ENCODE measurements at places on chromosomes 5 and 9.

DNA sequence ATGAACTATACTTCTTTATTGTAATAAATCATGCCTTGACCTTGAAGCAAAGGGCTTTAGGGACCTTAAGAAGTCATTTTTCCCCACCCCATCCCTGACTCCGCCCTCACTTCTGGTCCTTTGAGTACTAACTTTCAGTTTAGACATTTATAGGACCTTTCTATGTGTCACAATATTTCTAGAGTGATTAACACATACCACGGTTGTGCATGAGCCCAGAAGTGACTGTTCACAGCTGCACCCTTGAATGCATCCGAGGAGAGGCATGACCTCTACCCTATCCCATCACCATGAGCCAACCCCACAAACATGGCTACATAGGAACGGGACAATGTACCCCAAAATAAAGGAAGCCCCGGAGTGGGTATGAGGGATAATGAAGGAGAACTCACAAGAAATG is 160.3 kb downstream of the HSD17B3 start:
- no peak for DNase-seq

GRCh38 chr9:109737295-109737694 is 42.7 kb upstream of the PALM2AKAP2 start:
- DNase-seq = no peak

GRCh38 chr9:72574156-72574810 is 52.9 kb downstream of the TMC1 start:
- no peak for DNase-seq

- DNase-seq = no peak
These were observed 120.1 kb upstream of the MYO10 start for GRCh38 chr5:17056141-17056631.

GRCh38 chr9:88216126-88216995 is 78.1 kb upstream of the SPATA31C2 start:
- no peak for DNase-seq

DNA sequence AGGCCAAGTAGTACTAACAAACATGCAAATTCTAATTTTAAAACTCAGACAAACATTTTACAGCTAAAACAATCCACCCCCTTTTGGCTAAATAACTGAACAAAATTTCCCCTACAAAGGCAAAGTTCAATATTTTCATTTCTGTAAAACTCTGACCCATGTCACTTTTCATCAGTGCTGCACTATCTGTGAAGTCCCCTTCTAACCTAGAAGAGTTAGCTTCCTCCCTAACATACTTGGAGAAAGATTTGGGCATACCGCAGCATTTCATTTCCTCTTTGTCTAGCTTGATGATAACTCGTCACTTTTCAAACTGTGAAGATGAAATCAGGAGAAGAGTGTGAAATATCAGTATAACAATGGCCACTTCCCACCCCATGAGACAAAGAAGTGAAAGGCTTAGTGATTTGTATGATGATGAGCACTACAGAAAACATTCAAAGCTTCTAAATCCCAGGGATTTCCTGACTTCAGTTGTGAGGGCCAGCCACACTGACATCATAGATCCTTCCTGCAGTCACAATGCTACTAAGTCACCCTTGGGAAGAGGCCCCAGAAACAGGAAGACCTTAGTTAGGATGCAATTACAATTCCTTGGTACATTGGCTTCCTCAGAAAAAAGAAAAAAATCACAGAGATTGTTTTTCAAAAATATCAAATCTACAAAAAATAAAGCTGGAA is at the start of gene FAM81B:
FAM81B (plus strand) TSS at position 555 of the 681 bp plus-strand sequence; CDS start at position 579, 24 bp downstream.
- no peak for DNase-seq

DNA sequence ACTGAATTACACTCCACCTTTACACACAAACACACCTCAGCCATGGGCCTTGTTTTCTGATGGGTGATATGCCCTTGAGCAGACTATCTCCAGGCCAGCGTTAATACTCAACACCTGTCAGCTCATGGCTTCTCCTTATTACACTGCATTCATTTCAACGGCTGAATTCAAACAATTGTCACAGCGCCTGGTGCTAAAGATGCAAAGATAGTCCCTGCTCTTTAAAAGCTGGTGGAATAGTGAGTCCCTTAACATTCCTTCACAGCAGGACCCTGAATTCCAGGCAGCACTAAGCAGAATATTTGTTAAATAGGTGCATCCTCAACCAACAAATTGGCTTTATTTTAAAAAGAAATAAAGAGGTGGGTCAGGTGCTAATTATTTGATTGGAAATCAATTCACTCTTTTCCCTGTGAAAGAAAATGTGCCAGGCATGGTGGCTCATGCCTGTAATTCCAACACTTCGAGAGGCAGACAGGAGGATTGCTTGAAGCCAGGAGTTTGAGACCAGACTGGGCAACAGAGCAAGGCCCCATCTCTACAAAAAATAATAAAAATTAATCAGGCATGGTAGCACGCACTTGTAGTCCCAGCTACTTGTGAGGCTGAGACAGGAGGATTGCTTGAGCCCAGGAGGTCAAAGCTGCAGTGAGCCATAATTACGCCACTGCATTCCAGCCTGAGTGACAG is 155.7 kb upstream of the EFNA5 start:
- no peak for DNase-seq

- no peak for DNase-seq
These were observed 104.0 kb downstream of the PLCXD3 start for GRCh38 chr5:41406424-41406823.

GRCh38 chr5:31194468-31194813 is 955 bp downstream of the CDH6 start:
- no peak for DNase-seq

DNA sequence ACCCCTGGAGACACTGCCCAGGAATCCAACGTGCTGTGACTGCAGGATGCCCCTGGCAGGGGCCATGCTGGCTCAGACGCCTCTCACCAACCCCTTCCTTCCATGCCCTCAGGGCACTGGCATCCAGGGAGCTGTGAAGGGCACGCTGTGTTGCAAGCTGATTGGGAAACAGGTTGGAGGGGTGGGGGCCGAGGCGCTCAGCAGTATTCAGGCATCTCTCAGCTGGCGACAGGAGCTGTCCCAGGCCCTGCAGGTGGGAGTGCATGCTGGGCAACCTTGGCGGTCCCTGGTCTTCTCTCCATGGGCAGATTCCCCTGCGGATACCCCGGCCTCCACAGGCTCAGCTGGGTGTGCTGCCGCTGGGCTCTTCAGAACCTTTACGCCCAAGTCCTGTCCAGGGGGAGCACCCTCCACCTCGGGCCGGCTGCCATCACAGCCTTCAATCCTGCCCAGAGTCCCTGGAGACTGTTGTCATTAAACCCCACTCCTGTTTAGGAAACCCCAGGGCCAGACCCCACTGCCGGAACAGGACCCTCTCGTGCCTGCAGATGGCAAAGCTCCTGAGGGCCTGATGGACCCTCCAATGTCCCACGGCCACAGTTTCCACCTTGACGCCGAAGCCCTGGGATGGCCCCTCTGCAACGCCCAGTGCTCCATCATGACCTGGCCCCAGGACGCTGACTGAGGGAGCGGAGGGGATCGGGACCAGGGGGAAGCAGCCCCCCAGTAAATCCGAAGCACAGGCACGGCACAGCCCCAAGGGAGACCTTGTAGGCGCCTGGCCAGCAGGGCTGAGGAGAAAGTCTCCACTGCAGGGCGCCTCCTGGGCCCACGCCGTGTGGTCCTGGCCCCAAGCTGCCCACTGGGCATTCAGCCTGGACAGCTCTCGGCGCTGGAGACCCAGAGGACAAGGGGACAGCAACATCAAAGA is 9.3 kb downstream of the TPPP start:
- DNase-seq = no peak

DNA sequence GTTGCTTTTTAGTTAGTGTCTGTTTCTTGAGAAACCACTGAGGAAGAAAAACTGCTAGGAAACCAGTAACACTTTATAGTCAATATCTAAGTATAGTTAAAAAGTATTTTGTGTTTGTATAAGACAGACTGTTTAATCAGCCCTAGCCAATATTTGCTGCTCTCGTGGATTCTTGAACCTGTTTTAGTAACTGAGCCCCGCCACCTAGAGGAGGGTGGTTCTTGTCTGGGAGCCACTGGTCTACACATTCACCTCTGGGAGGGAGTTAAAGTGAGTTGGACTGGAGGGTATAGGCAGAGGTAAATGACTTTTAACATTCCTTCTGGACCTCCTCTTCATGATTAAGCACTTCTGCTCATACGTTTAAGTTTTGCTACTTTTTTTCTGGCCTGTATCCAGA is 117.2 kb downstream of the SPATA31D1 start:
- DNase-seq = no peak

GRCh38 chr5:22258139-22258538 is 595.0 kb downstream of the CDH12 start:
- no peak for DNase-seq

GRCh38 chr9:26334706-26335105 is 557.9 kb downstream of the CAAP1 start:
- no peak for DNase-seq

GRCh38 chr5:128304088-128304487 is 220.5 kb downstream of the SLC12A2 start:
- no peak for DNase-seq

GRCh38 chr9:136808075-136808805 is 492 bp downstream of the RABL6 start:
- DNase-seq = no peak

DNA sequence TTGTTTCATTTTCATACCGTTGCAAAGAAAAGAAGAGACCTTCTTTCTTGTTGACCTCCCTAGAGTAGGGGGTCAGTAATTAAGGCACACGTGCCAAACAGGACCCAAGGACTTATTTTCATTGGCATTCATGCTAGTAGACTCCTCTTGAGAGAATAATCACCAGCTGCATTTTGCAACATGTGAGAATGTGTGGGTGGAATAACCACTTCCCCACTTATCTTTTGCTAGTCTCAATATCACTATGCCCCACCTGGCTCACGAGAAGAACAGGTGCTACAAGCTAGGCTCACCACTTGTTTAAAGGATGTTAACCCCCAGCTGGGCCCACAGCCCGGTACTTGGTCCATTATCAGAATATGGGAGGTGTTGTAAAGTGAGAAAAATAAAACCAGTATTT is 460.7 kb upstream of the MEF2C start:
- DNase-seq = no peak

DNA sequence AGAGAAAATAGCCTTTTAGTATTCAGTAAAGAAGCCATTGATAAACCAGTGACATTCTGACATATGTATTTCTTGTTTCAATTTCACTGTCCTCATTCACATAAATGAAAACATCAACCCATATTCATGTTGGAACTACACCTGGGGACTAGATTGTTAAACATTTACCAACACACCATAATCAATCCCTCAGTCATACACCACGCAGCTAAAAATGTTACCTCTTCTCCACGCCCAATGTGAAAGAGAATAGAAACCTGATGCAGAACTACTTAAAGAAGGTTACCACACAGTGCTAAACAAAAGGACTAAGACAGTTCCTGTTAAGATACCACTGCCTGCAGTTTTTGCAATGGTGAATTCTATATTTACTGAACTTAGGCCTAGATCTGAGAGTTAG is 518.9 kb downstream of the PRELID2 start:
- no peak for DNase-seq

DNA sequence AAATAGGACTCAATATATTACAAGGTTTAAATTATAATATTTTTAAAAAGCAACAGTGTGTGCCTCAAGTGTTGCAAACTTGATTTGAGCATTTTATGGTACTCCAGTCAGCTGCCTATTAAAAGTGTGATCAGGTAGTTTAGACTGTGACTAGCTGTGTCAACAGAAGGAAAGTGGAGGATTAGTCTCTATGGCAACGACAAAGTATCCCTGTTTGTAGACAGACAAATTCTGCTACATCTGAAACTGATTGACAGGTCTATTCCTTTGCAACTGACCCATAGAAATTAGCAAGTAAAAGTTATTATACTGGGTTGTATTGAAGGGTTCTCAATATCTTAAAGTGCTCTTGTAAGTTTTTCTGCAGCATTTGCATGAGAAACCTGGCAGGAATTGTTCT is 249.8 kb upstream of the ARRDC3 start:
- no peak for DNase-seq

GRCh38 chr5:27995867-27996266 is 957.5 kb upstream of the CDH9 start:
- DNase-seq = no peak

- DNase-seq = no peak
These were observed 31.7 kb upstream of the NR3C1 start for GRCh38 chr5:143435210-143435657.

DNA sequence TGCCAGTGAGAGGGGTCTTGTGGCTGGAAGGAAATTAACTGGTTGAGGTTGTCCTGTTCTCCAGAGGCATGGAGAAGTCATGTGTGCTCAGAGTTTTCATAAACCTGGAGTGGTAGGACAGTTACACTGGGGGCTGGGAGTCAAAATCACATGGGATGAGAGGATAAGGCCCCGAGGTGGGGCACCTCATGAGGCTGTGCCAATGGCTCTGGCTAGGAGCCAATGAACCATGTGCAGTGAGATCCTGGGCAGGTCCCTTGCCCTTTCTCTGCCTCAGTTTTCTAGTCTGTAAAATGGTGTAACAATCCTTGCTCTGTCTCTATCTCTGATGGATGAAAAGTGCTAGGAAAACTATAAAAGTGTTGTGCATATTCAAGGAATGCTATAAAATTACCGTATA is 7.0 kb upstream of the SYNPO start:
- no peak for DNase-seq

GRCh38 chr9:37446401-37446800 is 18.8 kb downstream of the ZBTB5 start:
- DNase-seq = no peak

GRCh38 chr9:75269197-75269596 is 180.9 kb downstream of the OSTF1 start:
- DNase-seq = no peak

DNA sequence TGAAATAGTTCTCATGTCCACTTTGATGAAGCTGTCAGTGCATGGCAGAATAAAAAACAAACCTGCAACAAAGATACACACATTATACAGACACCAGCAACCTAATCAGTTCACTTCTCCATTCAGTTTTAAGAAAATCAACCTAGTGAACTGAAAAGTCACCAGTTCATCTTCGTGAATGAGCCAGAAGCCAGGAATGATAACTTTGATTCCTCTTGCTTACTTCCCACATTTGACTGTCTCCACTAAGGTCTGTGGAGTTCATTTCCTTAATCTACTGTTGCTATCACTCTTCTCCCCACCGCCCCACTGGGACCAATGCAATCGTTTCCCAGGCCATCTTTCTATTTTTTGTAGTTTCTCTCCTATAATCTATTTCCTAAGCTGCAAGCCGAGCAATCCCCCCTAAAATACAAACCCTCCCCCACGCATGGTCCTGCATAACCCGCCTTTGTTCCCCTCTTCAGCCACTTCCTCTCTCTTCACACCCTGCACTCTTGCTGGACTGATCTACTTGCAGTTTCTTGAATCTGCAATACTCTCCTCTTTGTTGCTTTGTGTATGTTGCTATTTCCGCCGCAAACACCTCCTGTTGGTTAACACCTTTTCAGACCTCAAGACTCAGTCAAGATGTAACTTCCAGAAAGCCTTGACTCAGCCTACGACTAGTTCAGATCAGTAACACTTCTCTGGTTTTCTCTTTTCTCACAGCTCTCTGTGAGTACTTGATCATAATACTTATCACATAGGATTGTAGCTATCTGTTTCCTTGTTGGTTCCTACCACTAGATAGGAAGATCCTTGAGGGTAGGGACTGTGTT is 16.6 kb downstream of the STOM start:
- DNase-seq = no peak

- DNase-seq = no peak
These were observed 142.7 kb downstream of the LHFPL2 start for GRCh38 chr5:78505860-78506259.

Data from COLO829 (cell line).